Activated T-helper 9 cell treated with anti-CD3 and anti-CD28 coated beads, Interleukin-2, amount 50 U/mL, for 16 hours (primary cell): ENCODE measurements at places on chromosomes 12 and 14.

DNA sequence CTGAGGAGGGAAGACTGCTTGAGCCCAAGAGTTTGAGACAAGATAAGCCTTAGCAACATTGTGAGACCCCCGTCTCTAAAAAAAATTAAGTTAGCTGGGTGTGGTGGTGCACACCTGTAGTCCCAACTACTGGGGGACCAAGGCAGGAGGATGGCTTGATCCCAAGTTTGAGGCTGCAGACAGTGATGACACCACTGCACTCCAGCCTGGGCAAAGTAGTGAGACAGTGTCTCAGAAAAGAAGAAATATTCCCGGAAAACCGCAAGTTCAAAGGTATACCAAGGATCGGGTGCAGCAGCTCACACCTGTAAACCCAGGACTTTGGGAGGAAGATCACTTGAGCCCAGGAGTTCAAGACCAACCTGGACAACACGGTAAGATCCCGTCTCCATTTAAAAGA is 5.8 kb downstream of the PTGES3 start:
- DNase-seq: no peak

DNA sequence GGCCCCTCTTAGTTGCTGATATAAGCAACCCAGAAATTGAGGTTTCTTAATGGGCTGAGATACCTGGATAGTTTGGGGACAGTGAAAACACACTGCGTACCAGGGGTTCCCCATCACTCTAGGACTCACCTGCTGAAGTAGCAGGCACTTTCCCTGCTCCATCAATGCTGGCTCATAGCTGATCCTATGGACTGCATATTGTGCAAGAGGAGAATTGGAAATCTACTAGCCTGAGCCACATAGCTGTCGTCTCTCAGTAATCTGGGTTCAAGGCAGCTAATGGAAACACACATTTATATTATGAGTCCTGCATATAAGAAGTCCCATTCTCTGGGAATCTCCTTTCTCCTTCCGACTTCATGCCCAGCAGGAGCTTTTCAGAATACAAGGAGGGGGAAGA is 7.3 kb upstream of the DUSP6 start:
- no peak for DNase-seq

GRCh38 chr12:50101663-50102062 is 2.1 kb upstream of the GPD1 start:
- no peak for DNase-seq

GRCh38 chr12:40325349-40325960 is 100.7 kb downstream of the LRRK2 start:
- no peak for DNase-seq

- DNase-seq: no peak
Measured at GRCh38 chr14:25396128-25396527, 346.2 kb upstream of the STXBP6 start.

GRCh38 chr14:93064411-93065271 is 51.1 kb downstream of the ITPK1 start:
- no peak for DNase-seq

DNA sequence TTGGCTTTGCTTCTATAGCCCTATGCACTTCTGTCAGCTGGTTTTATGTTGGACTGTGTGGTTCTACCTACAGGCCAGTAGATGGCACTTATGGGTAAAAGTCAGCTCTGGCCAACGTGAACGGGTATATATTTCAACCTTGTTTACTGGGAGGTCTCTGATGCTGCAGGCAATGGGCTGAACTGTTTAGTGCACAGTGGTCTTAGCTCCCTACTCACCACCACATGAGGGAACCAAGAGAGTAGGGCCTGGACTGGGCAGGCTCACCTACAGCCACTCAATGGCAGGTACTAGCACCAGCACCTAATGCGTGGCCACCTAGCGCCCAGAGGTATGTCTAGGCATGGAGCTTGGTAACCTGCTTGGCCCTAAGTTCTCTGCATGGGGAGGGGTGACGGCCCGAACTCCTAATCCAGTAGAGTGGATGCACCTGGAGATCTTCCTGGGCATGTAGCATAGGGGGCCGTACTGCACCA is 481.8 kb downstream of the TMEM117 start:
- no peak for DNase-seq

DNA sequence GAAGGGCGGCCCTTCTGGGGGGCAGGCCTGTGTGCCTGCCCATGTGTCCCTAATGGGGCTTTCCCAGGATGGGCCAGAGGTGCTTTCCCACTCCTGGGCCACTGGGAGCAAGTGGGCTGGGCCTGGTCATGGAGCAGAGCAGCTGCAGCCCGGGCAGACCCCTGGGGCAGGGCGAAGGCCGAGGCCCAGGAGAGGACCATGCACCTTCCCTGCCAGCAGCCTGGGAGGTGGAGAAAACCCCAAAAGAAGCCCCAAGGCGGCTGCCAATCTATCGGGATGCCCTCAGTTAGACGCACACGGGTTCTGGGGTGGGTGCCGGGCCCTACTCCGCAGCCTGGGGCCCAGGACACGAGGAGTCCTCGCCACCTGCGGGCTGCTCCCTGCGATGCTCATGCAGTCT is 16.1 kb upstream of the CRIP2 start:
- no peak for DNase-seq

GRCh38 chr12:58896278-58896677 is 24.0 kb downstream of the LRIG3 start:
- no peak for DNase-seq

DNA sequence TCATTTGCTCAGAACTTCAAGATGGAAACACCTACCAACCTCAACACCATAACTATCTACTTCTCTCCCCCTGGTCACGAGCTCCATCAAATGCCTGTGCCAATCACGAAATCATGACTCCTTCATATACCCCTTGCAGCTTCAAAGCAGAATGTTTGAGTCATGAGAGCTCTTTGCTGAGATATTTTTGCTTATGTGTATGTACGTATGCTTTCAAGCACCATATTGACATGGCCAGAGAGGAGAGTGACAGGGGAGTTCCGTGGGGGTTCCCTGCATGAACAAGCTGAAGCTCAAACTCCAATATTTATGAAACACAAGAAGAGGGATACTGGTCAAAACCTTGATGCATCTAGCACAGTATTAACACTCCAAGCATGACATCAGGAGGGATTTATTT is 374.4 kb downstream of the DPF3 start:
- no peak for DNase-seq

- DNase-seq: no peak
Measured at GRCh38 chr14:57371013-57371412, 19.4 kb upstream of the NAA30 start.

DNA sequence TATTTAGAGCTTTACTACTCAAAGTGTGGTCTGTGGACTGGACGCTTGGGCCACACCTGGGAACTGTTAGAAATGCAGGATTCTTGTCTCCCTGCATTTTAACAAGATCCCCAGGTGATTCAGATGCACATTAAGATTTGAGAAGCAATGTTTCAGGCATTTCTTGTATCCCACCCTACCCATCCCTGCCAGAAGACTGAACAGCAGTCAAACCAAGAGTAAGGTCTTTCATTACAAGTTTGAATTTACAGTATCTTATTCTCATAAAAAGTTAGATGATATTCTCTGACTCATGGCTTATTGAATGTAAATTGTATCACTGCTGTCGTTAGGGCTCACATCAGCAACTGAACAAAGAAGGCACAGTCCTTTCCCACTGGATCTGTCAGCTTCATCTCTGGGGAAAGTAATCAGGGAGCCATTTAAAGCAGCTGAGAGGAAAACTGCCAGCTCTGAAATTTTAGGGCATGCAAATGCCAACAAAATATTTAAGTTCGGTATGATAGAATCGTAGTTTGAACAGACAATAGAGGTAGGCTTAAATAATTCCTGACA is 141.1 kb downstream of the AKAP6 start:
- no peak for DNase-seq

GRCh38 chr14:105395538-105395854 is 2.8 kb upstream of the TEX22 start:
- DNase-seq: no peak

DNA sequence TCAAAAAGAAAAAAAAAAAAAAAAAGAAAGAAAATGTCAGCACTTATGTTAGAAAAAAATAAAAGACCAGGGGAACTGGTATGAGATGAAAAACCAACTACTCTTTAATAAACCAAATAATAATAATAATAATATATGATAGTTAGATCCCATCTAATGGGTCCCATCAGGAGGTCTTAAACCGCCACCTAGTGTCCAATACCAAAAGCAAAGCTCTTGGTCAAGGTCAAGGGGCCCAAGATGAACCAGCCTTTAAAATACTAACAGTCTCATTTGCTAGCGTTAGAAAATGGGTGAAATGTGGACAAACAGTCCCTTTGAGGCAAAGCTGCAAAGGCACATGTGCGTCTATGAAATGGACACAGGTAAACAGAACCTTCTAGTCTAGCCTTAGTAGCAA is 12.3 kb downstream of the BRAP start:
- DNase-seq: no peak

GRCh38 chr14:94571395-94571794 is 9.8 kb upstream of the SERPINA5 start:
- DNase-seq: no peak

DNA sequence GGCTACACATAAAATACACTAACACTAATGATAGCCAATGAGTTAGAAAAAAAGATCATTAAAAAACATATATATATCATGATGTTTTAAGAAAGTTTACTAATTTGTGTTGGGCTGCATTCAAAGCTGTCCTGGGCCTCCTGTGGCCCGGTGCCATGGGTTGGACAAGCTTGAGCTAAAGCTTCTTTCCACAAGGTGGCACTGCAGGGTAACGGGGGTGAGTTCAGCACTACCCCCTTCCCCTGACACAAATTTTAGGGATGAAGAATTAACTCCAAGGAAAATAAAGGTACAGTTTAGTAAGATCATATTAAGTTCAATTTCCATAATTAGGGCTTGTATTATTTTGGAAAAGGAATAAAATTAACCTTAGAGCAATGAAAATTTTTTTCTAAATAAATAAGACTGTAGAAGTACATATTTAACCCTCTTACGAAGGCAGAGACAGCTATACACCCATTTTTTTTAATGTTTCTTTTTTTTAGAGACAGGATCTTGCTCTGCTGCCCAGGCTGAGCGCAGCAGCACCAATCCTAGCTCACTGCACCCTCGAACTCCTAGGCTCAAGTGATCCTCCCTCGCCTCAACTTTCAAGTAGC is 38.9 kb downstream of the PPP1R13B start:
- DNase-seq: peak; percentile 42

DNA sequence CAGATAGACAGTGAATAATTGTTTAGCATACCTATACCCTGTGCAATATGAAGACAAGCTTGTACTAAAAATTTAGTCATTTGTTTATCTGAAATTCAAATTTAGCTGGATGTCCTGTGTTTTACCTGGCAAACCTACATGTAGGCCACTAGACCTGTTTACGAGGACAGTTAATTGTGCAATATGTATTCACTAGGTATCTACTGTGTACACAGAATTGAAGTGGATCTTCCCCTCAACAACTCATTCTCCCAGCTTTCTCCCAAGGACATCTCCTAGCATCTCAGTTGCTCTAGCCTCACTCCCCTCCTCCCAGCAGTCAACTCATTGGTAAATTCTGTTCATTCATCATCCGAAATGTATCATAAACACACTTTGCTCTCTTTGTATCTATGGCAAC is 25.3 kb downstream of the AK7 start:
- no peak for DNase-seq

DNA sequence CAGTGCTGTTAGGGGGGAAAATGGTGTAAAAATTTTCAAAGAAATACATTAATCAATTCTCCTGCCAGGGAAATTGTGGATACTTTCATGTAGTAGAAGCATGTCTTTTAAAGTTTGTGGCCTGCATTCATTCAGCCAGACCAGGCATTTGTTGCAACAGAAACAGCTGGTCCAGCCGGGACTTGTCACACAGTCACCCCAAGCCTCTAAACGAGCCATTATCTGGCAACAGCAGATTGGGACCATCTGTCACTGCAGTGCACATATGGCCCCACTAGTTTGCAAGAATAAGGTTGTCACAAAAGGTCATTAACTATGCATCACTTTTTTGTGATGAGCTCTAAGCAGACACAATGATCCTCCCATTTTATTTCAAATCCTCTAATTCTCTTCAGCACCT is 193.9 kb downstream of the PHLDA1 start:
- no peak for DNase-seq

GRCh38 chr12:32993404-32993803 is 96.8 kb upstream of the PKP2 start:
- no peak for DNase-seq

DNA sequence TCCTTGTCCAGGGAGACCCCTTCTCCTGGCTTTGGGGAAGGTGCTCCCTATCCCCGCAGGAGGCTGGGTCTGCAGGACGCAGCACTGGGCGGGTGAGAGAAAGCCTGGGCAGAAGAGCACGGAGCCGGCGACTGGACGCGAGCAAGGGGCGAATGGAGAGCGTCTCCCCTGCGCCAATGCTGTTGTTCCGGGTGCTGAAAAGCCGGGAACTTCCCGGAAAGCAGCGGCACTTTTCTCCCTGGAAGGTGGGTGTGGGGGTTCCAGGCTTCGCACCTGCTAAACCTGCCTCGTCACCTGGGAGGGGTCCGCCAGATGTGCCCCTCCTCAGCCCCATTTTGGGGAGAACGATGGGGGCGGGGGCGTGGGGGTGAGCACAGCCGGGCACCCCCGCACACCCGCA is 417.1 kb upstream of the TMTC1 start:
- DNase-seq: no peak

DNA sequence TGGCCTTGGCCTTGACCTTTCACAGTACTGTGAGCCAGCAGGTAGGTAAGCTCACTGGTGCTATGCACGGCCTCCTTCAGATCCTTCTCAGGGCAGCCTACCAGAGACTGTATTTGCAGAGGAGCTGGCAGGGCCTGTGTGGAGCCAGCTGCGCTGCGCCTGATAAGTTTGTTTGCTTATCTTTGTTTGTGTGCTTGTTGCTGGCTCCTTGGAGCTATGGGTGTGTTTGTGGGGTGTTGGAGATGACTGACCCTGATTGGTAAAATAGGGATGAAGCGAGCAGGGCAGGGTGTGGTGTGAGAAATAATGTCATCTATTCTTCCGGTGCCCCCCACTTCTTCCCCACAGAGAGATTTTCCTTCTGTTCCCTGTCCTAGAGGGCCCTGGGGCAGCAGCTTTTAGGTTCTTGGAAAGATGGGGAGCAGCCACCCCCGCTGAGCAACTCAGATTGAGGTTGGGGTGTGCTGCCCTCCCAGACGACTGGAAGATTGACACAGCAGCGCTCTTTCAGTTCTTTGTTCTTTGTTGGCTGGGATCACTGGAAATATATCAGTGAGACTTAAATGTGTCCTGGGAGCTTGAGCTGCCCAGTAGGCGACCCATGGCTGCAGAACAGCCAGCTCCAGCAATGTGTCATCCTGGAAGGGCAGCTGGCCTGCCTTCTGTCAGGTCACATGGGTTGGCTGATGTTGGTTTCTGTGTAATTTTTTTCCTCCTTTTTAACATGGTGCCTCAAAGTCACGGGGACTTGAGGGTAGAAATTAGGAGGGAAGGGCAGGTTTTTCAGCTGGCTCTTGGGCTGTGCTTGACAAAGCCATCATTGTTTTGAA is 19.6 kb downstream of the MLXIP start:
- DNase-seq: no peak

DNA sequence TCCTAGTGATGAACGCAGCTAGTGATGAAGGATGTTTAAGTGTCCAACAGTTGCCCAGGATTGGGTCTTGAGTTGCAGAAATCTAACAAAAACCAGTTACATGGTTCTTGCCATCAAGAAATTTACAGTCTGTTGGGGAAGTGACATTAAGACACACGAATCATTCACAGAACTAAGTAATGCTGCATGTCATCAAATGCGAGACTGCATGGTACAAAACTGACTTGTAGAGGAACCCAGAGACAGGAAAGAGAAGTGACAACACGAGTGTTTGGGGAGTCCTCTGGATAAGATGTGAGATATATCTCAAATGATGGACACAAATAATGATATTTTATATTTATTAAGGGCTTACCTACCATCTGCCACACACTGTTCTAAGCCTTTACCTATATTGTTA is 6.1 kb upstream of the SYNE3 start:
- no peak for DNase-seq
